Cardiac muscle cell (in vitro differentiated cells and primary cell): ENCODE measurements at places on chromosomes 3 and 15.

DNA sequence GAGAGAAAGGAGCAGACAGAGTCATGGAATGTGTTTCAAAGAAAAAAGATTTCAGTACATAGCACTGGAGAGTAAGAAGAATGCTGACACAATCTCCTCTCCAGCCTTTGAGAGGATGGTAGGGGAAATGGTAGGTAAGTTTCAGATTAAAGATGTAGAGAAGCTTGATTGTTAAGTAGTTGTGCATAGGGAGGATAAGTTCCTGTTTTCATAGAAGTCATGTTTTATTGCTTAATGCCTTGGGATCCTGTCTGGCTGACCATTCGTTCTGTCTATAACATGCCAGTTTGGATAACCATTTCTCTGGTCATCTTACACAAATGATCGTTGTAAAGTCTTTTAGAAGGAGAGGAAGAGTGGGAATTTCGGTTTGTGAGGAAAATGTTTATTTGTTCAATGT, 95.7 kb upstream of the IGSF10 start:
- no peak for DNase-seq

DNA sequence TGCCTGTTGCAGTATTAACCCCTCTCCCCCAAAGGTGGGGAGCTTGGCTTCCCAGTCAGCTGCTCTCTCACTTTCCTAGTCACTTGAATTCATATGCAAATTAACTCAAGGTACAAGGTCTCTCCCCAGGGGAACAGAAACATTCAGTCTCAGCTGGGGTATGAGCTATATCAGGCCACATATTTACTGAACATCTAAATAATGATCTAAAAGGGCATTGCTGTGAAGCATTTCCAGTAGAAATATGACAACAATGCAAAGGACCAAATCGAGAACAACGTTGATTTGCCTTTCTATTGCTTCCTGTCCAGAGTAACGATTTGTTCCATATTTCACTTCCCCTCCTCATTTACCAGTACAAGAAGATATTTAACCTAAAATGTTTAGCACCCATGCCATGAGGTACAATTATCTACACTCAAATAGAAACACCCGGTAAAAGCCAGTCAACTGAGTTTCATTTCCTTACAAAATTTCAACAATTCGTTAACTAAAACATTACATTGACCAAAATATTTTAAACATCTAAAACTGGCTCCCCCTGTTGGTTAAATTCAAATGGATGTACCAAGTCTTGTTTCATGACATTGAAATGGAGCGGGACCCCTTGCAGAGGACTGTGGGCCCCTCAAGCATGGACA, 36.5 kb upstream of the KLHL6 start:
- peak; percentile 21 for DNase-seq

- no peak for DNase-seq
Measured at GRCh38 chr3:184231671-184232070, 2.3 kb downstream of the VWA5B2 start.

DNA sequence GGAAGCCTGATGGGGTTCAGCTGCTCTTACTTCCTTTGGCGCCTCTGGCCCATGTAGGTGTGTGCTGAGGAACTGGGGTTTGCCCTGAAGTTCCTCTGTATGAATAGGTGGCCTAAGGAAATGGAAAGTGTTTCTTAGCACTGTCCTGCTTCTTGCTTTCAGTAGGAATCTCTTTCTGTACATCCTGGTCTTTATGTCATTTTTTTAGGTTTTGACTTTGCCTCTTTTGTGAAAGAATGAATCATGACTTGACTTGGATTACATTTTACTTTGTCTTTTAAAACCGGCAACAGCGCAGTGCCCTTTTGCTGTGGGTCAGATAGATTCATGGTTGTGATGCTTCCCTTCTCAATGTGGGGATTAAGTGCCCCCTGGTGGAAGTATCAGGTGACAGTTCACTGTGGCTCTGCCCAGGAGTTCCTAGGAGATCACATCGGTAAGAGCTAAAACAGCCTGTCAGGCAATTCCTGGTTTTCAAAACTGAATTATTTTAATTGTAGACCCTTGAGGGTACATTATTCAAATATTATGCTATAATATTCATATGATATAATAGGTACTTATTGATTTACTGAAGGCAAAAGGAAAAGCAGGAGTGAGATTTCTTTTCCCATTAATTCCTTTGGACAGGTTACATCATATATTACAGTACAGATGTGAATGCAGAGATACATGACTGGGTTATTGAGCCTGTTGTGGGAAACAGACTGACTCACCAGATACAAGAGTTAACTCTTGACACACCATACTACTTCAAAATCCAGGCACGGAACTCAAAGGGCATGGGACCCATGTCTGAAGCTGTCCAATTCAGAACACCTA, 95.4 kb downstream of the HCN4 start:
- DNase-seq = peak; percentile 73

GRCh38 chr3:73148206-73148605, 86.7 kb downstream of the EBLN2 start:
- no peak for DNase-seq

GRCh38 chr3:112505907-112506306, 6.6 kb upstream of the BTLA start:
- no peak for DNase-seq

GRCh38 chr3:134253475-134254226, 3.0 kb upstream of the RYK start:
- DNase-seq = no peak

DNA sequence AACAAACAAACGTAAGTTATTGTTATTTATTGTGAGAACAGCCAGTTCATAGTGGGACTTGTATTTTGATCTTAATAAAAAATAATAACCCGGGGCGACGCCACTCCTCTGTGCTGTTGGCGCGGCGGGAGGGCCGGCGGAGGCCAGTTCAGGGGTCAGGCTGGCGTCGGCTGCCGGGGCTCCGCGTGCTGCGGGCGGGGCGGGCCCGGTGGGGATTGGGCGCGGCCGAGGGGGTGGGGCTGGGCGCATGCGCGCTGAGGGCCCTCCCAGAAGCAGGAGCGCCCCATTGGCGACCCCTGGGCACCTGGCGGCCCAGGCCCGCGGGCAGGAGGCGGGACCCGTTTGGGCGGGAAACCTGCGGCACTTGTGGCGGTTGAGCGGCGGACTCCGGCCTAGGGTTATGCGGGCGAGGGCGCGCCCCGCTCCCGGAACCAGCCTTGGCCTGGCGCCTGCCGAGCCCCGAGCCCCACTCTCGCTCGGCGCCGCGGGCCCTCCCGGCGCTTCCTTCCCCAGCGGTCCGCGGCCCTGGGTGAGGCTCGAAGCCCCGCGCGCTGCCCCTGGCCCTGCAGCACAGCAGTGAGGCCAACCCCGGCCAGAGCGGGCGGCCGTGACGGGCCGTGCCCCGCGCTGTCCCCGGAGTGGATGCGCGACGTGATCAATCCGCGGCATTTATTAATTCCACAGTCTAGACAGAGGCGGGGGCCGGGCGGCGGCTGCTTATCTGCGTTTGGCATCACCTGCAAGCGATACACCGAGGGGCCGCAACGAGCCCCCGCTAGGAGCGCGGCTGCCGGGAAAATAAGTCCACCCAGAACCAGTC, 6.0 kb downstream of the ISL2 start:
- no peak for DNase-seq

- DNase-seq = no peak
Measured at GRCh38 chr3:168029705-168030104, 66.0 kb downstream of the GOLIM4 start.

- no peak for DNase-seq
Measured at GRCh38 chr3:68957895-68958294, 25.5 kb upstream of the TAFA4 start.

DNA sequence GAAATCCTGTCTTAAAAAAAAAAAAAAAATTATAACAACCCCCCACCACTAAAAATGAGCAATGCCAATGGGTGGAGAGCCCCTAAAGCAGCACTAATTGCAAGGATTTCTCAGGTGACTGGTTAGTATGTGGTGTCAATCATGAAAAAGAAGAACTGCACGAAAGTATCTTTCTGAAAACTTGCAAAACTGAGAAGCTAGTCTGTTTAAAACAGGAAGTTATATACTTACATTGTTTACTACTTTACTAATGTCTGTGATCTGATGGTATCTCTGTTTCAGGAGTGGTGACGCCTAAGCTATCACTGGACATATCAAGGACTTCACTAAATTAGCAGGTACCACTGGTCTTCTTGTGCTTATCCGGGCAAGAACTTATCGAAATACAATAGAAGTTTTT, at the start of gene CCR3:
Gene CCR3, plus strand, starts transcription at position 341 of the 400 bp plus-strand sequence. CDS start 22,699 bp downstream, outside the sequence.
- DNase-seq = no peak

DNA sequence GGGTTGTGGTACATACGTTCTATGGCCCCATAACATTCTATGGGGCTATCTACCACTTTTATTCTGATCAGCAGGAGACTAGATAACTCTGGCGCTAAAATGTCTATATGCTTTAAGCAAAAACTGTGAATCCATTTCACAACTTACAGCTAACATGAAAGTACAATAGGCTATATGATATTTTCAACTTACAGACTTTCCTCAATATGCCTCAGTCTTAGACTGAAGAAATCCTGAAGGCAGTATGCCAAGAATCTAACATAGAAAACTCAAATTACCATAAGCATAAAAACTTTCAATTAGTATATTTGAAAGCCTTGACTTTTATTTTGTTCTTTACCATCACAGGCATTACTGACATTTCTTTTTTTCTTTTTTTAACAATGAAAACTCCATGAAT, 81.4 kb downstream of the CBLB start:
- no peak for DNase-seq

DNA sequence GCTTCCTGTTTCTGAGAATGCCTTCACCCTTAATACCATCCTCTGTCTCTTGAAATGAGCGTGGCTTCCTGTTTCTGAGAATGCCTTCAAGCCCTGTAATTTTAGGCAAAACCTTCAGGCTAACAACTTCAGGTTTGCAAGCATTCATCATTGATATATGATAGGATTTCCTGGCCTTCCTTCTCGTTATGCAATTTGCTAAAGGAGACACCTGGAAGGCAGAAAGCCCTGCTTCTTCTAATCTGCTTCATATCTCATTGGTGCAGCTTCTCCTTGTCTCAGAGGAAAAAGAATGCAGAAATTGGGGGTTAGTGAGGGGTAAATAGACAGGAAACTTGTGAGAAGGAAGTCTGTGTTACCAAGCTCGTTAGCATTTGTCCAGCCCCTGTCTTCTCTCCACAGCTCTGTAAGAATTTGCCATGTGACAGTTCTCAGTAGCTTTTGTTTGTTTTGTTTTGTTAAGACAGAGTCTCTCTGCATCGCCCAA, 7.3 kb downstream of the ARL6IP5 start:
- DNase-seq = no peak

DNA sequence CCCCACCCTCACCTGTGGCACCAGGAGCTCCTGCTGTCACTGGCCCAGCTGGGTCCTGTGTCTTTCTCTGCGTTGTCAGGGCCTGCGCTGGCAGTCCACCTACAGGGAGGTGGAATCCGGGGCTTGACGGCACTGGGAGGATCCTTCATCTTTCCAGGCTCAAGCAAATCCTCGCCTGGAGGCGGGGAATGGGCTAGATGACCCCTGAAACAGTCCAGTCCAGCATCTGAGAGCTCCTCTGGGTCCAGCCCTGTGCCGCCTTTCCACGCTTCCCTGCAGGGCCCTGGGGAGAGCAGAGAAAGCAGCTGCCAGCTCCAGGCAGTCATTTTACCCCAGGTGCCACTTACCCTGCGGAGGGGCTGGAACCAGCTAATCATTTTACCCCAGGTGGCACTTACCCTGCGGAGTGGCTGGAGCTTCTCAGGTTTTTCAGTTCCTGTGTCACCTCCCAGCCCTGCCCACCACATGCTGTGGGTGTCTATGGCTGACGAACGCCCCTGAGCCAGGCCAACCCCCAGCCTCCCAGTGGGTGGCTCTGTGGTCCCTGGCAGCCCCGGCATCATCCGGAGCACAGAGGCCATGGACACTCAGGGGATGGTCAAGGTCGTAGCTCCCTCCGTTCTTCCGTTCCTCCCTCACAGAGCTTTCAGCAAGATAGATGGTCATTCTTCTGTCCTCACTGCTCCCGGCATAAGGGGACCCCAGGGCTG, 17.9 kb upstream of the ADIPOQ start:
- DNase-seq = no peak

- no peak for DNase-seq
Measured at GRCh38 chr3:120025520-120025919, 68.7 kb downstream of the GSK3B start.

GRCh38 chr3:124601190-124601589, 129.1 kb upstream of the UMPS start:
- no peak for DNase-seq

- peak; percentile 13 for DNase-seq
Measured at GRCh38 chr3:63364910-63365309, 86.8 kb downstream of the SYNPR start.

DNA sequence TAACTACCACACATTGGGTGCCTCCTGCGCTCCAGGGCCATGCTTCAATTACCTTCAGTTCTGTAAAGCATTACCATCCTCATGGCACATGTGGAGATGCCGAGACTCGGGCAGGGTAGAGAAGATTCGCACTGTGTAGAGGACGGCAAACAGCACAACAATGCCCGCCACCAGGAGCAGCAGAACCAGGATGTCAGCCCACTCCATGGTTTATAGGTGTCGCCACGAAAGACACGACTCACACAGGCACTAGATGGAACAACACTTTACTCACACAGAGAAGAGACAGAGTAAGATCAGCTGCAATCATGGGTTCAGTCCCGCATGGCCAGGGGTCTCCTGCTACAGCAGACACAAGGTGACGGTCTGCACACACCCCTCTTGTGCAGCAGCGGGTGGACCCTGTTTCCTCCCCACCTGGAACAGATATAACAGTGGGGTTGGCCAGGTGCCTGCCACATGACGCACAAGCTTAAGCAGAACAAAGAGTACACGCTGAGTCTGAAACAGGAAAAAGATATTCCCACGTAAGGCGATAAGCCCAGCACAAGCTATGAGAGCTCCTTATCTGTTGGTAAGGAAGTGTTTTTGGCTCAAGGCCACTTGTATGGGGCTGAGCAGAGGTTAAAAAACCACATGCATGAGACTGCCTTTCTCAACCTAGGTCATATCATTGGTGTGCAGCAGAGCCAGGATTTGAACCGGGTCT, 2.5 kb upstream of the TBC1D21 start:
- DNase-seq = peak; percentile 54

DNA sequence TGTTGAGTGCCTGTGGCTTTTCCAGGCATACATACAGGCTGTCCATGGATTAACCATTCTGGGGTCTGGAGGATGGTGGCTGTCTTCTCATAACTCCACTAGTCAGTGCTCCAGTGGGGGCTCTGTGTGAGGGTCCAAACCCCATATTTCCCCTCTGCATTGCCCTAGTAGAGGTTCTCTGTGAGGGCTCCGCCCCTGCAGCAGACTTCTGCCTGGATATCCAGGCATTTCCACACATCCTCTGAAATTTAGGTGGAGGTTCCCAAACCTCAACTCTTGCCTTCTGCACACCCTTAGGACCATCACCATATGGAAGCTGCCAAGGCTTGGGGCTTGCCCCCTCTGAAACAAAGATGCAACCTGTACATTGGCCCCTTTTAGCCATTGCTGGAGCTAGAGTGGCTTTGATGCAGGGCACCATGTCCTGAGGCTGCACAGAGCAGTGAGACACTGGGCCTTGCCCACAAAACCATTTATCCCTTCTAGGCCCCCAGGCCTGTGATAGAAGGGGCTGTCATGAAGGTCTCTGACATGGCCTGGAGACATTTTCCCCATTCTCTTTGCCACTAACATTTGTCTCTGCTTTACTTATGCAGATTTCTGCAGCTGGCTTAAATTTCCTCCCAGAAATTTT, 400.1 kb upstream of the MDFIC2 start:
- no peak for DNase-seq
